ENCODE measurements at places on chromosomes 2 and 18.

- DNase-seq = peak; percentile 78
Measured at GRCh38 chr2:28080911-28081310, 190.4 kb downstream of the BABAM2 start.

- DNase-seq = no peak
Measured at GRCh38 chr18:58612315-58613055, 16.4 kb downstream of the ALPK2 start.

DNA sequence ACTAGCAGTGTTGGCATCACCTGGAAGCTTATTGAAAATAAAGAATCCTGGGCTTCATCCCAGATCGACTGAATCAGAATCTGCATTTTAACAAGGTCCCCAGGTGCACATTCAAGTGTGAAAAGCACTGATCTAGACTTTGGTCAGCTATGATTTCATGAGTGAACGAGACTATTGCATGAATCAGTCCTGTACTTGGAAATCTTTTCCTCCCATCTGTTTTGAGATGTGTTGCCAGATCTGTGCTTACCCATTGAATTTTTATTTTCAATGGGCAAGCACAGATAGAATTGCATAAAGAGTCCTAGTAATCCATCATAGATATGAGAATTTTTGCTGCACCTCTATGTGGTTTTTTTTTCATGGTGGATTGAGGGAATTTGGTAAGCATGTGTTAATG, 64.0 kb downstream of the PMS1 start:
- DNase-seq = no peak

DNA sequence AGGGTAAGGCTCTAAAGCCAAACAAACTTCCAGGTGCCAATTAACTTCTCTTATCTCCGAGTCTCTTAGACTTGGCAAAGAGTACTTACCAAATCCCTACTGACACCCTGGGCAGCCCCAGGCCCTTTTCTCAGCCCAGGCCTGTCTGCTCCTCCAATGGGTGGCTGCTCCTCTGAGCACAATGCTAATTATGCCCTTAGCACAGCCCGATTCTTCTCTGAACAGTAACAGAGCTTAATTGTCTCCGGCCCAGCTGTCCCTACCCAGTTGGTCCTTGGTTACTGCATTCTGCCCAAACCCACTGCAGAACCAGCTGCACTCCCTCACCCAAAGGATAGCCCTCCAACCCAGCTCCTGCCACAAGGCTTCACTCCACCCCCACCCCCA, 110.3 kb downstream of the SMAD7 start:
- no peak for DNase-seq

DNA sequence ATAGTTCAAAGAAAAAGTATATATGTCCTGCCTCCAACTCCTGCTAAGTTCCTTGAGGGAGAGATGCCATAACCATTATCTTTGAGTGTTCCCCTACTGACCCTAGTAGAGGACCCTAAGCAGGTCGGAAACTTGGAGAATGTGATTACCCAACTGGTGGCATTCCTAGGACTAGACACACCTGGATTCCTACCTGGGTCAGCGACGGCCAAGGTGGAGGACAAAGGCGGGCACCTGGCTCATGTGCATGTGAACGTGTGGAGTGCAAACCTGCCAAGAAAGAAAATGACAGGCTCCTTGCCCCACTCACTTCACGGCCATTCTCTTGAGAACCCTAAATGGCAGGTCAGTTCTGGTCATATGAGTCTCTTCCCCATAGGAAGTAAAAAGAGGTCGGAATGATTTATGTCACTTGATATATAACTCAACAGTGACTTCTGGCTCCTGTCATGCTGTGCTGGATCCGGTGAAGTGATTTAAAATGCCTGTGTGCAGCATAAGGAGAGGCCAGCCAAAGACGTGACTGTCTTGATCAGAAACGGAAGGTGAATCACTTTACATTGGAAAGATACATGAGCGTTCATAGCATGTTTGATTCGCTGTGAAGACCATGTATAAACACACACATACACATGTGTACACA, 371.6 kb downstream of the EIPR1 start:
- DNase-seq = no peak

DNA sequence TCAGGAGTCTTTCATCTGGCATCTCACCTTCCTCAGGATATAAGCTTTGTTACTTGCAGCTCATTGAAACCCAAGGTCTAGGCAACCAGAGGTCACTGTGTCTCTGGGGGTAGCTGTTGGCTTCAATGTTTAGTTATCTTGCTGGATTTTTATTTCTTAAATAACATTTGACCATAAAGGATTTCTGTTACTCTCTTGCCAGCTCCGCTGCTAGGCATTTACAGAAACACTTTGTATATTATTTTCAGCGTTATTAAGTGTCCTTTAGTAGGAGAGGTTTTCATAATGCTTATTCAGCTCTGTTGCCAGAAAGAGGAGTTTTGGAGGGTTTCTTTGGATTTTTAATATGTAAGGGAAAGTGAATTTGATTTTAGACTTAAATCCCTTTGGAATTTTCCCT, 61.4 kb downstream of the QPCT start:
- no peak for DNase-seq

GRCh38 chr18:61847164-61847791, 45.5 kb downstream of the RNF152 start:
- DNase-seq = no peak

- DNase-seq = no peak
Measured at GRCh38 chr18:32742579-32742978, 30.2 kb downstream of the KLHL14 start.

- DNase-seq = peak; percentile 79
Measured at GRCh38 chr2:168189835-168190569, 57.4 kb downstream of the STK39 start.

DNA sequence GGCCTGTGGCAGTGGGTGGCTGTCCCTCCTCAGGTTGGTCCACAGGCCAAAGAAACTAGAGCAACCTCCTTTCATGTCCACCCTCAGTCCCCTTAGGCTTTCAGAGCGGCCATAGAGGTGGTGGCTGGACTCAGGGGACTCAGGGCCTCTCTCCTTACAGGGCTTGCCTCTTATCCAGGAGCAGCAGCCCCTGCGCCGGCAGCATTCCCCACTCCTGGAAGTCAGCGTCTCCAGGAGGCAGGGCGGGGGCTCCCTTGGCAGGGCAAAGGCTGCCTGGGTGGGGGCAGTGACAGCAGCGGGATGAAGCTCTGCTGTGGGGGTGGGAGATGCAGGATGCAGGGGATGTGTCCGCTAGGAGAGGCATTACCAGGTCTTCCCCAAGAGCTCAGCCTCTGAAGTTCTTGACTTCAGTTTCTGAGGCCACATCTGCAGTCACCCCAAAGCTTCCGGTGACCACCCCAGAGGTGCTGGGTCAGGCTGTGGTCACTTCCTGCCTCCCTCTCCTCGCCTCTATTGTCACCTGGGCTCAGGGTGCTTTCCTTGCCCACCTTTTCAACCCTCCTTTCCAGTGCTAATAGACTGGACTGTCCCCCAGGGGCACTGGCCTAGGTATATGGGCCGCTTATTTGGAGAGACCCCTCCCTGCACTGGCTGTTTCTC, 8.6 kb upstream of the GPR55 start:
- no peak for DNase-seq

GRCh38 chr2:239214725-239215124, 186.1 kb downstream of the HDAC4 start:
- DNase-seq = no peak

GRCh38 chr2:200203381-200203827, 103.1 kb upstream of the SPATS2L start:
- DNase-seq = no peak

- DNase-seq = no peak
Measured at GRCh38 chr2:190891372-190891771, 10.8 kb downstream of the GLS start.

DNA sequence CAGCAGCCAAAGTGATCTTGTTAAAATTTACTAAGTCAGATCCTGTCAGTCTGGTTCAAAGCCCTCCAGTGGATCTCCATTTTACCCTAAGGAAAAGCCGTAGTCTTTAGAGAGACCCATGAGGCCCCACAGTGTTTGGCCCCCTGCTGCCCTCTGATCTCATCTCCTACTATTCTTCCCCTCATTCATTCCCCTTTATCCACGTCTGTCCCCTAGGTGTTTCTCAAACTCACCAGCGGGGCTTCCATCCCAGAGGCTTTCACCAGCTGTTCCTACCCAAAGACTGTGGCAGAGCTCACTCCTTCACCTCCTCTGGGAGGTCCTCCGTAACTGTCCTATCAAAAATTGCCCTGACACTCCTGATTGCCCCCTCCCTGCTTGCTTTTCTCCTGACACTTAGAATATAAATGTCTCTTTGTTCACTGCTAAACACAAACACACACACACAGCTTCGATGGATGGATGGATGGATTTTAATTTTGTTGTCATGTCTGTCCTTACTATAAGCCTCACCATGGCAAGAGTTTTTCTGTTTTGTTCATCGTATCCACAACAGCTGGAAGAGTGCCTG, 26.1 kb downstream of the LIMS1 start:
- no peak for DNase-seq

- no peak for DNase-seq
Measured at GRCh38 chr18:41265047-41265446, 690.0 kb upstream of the PIK3C3 start.

GRCh38 chr2:20143263-20143662, 81.7 kb downstream of the SDC1 start:
- DNase-seq = no peak

DNA sequence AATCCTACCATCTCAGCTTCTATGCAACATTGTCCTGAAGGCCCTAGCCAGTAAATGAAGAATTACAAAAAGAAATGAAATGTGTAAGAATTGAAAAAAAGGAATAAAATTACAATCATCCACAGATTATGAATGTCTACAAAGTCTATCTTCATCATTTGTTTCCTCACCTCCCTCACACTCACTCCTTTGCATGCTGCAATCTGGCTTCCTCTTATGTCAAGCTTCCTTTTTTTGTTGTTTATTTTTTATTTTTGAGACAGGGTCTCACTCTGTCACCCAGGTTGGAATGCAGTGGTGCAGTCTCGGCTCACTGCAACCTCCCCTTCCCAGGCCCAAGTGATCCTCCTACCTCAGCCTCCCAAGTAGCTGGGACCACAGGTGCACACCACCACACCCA, 129.0 kb downstream of the CABYR start:
- DNase-seq = no peak

- DNase-seq = no peak
Measured at GRCh38 chr2:231933916-231934401, 7.8 kb upstream of the NPPC start.

DNA sequence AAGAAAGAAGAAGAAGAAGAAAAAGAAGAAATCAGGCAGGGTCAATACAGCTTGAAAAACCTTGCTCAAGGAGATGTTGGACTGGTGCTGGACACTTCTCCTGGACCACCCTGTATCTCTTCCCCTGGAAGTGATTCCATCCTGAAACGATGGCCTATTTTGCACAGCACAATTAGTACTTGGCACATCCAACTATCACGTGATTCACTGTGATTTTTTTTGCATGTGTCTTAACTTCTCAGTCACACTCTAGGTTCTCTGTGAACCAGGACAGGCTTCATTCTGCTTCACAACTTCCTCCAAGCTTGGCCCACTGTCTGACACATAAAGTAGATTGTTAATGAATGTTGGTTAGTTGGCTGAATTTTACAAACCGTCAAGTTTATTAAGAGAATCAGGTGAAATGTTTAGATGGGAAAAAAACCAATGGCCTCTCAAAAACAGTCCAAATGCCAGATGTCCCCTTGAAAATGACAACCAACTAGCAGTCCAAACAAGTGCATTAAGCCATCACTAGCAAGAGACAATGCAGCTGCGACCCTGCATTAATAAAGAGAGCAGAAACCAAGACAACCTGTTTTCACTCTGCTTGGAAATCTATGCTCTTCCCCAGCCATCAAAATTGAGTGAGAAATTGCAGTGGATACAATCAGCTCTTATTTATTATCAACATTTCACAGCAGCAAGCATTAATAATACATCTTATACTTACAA, 300.0 kb upstream of the CHAC2 start:
- DNase-seq = no peak

DNA sequence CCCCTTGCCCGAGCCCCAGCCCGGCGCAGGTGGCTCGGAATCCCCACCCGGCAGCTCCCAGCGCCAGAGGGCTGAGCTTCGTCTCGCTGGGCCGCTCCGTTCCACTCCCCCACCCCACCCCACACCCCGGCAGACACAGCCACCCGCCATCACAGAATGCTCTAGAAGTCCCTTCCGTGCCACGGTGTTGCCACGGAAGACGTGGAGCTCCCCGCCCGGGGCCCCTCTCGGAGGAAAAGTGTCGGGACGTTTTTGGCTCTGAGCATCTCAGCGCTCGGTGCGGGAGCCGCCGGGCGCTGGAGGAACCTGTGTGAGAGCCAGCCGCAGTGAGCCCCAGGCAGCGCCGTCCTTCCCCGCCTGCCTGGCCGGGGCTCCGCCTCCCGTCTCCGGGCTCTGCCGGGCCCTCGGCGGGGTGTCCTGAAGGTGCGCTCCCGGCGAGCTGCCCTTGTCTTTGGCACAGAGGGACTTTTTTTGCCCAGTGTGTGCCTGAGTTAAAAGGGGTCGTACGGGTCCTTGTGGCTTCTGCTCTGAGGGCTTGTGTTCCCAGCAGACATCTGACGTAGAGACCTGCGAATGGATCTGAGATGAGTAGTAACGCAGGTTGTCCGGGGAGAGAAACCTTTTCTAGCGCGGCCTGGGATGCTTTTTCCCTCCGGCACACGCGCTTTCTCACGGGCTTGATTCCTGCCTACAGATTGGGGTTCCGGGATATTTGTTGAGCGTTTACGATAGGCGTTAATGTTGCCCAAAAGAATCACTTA, 1.8 kb downstream of the ZCCHC2 start:
- DNase-seq = peak; percentile 64

GRCh38 chr2:218245214-218245613, 15.6 kb upstream of the GPBAR1 start:
- DNase-seq = no peak

DNA sequence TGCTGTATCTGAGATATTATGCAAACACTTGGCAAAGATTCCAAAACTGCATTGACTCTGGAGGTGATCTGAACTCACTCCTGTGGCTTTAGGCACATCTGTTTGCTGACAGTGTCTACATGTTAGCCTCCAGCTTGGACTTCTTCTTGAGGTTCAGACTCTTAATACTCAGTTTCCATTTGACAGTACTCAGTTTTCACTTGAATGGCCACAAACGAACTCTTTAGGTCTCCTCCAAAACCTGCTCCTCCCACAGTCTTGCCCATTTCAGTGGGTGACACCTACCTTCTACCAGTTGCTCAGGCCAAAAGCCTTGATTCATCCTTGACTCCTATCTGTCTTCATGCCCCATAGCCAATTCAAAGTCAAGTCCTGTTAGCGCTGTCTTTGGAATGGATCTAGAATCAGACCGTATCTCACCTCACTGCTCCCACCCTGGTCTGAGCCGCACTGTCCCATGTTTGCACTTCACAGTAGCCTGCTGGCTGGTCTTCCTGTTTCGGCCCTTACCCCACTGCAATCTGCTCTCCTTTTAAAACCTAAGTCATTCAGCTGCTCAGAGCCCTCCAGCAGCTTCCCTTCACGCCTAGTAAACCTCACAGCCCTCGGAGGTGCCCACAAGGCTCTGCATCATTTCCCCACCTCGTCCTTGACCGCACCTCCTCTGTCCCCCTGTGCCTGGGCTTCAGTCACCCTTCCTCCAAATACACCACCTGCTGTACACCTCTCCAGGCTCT, 10.5 kb downstream of the ATG16L1 start:
- DNase-seq = no peak

DNA sequence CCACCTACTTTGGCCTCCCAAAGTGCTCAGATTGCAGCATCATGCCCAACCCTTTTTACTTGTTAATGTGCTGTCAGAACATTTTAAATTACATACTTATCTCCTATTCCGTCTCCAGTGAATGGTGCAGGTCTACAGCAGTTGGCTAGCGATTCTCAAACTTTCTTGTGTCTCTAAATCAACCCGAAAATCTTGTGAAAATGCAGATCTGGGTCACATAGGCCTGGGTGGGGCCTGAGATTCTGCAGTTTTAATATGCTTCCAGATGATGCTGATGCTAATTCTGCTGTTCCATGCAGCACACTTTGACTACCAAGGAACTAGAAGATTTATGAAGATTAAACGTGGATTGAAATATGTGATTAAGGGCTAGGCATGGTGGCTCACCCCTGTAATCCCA, 14.8 kb upstream of the ACSL3 start:
- no peak for DNase-seq
